ENCODE measurements at places on chromosomes 16 and 17.

DNA sequence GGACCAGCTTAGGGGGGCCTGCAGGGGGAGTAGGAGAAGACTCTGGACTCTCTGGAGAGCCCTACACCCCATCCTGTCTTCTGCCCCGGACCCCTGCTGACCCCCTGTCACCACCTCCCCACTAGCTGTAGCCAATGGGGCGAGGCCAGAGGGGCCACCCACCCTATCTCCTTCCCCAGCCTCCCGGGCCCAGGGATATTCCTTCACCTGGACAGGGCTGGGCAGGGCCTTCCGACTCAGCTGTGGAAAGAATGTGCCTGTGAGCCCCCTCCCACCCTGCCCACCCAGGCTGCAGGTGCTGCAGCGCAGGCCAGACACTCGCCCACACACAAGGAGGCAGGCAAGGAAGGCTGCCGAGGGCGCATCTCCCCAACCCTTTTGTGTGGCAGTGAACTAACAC is 23.0 kb downstream of the TSPOAP1 start:
- DNase-seq = no peak

DNA sequence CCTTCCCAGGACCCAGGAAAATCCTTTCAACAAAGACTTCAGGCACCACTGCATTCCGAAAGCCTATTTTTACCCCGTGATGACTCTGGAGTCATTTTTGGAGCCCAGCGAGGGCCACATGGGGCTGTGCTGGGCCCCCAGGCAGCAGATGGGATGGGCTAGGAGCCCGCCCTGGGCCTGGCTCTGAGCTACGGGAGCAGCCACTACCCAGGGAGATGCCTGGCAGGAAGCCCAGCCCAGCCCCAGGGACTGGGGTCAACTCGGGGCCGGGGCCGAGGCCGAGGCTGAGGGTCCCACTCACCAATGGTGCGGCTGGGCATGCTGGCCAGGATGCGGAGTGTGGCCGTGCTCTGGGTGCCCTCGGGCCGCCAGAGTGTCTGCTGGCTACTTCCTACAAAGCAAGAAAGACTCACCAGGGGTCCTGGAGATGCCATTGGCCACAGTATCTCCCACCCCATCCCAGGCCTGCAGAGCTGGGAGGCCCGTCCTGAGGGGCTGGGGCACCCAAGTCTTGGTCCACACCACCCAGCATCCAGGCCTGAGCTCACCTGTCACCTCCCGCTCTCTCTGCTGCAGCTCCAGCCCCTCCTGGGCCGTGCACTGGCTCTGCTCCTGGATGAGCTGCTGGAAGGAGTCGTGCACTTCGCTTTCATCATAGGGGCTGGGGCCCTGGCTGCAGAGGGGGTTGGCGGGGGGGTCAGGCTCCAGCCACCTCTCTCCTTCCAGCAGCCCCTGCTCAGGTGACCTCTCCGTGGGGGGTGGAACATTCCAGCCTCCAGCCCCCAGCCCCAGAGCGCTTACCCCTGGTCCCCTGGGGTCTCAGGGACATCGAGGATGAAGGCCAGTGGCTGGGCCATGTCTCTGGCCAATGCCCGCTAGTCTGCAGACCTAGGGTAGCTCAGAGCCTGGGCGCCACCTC is 2.3 kb downstream of the TMC6 start:
- no peak for DNase-seq

DNA sequence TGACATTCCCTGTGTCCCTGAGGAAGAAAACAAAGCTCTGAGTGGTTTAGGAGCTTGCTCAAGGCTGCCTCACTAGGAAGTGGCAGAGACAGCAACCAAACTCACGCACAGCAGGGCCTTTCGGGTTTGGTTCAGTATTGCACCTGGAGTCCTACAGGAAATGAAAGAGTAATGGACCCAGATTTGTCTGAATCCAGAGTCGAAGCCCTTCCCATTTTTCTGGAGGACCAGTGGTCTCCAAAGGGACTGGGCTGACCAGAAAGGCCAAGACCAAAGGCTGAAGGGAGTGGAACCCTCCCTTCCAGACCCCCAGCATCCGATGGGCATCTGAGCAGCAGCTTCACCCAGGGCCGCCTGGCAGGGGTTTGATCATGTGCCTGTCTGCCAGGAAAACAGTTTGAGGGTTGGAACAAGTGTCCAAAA is 85.5 kb upstream of the RPL38 start:
- no peak for DNase-seq

- no peak for DNase-seq
Observed at GRCh38 chr17:12756786-12757185, 32.5 kb upstream of the ARHGAP44 start.

GRCh38 chr17:43033948-43034881 is 9.2 kb downstream of the RND2 start:
- DNase-seq = no peak

- DNase-seq = no peak
Observed at GRCh38 chr17:65403626-65404025, 157.8 kb downstream of the AXIN2 start.

DNA sequence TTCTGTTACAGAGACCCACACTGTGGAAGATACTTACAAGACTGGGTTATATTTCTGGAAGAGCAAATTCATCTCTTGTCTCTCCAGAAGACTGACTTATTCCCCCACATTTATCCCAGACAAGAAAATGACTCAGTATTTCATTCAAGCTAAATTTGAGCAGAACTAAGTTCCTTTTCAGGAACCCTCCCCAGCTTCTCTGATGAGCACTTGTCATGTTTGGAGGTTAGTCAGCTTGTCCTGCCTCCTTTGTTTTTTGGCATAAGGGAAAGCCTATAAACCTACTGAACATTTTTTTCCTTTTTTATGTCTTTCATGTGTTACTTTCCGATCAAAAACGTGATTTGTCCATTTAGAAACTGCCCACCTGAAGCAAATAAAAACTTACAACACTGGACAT is 198.0 kb downstream of the C16orf95 start:
- no peak for DNase-seq

DNA sequence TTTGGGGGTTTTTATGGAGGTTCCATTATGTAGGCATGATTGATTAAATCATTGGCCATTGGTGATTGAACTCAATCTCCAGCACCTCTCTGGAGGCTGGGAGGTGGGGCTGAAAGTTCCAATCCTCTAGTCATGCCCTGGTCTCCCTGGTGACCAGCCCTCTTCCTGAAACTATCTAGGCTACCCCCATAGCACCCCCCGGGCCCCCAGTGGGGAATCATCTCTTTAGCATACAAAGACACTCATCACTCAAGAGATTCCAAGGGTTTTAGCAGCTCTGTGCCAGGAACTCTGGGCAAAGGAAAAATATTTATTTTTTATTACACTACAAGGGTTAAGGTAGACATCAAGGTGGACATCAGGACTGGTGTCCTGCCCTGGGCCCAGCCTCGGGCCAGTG is 10.6 kb downstream of the SLC46A1 start:
- DNase-seq = no peak

DNA sequence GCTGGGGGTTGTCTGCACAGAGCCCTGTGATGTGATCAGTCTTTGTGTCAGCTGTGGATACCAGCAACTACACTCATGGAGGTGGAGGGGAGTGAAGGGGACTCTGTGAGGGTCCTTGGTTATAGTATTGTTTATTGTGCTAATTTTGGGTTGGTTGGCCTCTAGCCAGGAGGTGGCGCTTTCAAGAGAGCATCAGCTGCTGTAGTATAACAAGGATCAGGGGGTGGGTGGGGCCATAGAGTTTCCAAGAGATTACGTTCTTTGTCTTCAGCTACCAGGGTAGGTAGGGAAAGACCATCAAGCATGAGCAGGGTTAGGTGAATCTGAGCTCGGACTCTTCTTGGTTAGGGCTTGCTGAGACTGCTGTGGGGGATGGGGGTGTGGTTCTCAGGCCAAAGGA is 97.1 kb upstream of the HS3ST3A1 start:
- DNase-seq = no peak
